ENCODE measurements at places on chromosomes 12 and 14.

DNA sequence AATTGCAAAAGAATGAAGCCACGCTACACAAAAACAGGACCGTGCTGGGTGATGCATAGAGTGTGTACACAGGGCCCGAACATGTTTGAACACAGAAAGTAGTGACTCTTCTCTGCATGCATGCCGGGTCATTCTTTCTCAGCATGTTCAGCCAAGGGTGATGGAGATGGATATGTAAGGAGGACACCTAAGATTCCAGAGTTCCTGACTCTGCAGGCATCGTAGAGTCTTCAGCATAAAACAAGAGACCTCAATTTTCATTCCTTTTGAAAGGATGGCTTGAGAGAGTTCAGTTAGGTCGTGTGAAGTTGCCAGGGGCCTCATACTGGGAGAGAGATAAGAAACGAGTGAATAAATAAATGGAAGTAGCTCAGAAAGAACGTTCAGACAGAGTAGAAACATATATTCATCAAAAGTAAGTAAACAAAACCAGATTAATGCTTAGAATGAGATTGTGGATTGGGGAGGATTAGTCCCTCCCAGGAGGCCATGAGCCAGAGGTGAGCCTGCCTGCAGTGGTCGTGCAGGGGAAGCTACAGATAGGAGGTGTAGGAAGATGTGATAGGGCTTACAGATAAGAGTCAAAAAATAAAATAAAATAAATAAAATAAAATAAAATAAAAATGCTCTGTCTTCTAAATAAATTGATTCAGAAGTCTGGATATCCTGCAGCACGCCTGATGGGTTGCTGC is 27.6 kb upstream of the SEL1L start:
- no peak for DNase-seq

GRCh38 chr12:84702001-84702400 is 210.6 kb downstream of the SLC6A15 start:
- DNase-seq = no peak

- DNase-seq = no peak
Measured at GRCh38 chr12:55693323-55694187, 14.1 kb downstream of the ITGA7 start.

DNA sequence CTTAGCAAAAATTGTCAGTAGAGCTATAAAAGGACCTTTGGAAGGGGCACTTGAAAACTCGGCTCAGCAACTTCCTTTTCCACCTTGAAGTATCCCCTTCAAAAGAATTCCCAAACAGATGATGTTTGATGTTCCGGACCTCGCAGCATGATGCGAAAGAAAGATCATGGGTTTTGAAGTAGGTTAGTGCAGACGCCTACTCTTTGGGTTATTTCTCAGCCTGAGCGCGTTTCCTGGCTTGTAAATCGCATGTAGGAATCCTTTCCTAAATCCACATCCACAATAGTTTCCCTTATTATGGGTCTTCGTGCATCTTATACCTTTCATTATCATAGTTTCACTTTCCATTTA is 584 bp upstream of the NEDD1 start:
- no peak for DNase-seq

DNA sequence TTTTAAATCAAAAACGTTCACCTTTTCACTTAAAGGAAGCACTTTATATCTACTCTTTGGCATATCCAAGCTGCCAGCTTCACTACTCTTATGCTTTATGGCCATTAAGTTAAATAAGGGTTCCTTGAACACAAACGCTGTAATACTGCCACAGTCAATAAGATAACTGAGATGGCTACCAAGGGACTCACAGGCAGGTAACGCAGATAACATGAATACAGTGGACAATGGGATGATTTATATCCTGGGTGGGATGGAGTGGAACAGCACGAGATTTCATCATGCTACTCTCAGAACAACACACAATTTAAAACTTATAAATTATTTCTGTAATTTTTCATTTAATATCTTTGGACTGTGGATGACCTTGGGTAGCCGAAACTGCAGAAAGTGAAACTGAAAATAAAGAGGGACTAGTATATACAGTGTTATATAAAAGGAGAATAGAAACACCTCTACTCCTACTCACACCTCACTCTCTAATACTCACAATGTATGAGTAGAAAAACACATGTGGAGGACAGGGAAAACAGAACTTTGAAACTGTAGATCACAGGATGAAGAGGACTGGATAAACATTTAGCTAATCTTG is 367.3 kb downstream of the C12orf50 start:
- DNase-seq = no peak

GRCh38 chr12:68324531-68324930 is 7.6 kb downstream of the MDM1 start:
- DNase-seq = no peak

GRCh38 chr12:78157199-78157598 is 326.5 kb downstream of the NAV3 start:
- no peak for DNase-seq

DNA sequence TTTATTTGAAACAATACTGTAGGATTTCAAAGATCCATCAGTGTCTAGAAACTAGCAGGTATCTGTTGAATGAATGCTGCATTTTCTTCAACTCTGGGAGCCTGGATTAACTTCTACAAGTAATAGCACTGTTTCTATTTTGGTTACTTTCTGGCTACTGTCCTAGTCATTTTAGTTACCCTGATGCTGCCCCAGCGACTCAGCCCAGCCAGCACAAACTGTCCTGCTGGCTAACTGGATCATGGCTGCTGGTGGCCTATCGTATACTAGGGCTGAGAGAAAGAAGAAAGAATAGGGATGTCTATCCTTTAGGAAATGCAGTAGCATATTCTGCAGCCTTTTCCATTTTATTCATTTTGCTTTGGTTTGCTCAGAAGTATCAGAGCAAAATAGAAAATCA is 53.9 kb downstream of the NTN4 start:
- no peak for DNase-seq

DNA sequence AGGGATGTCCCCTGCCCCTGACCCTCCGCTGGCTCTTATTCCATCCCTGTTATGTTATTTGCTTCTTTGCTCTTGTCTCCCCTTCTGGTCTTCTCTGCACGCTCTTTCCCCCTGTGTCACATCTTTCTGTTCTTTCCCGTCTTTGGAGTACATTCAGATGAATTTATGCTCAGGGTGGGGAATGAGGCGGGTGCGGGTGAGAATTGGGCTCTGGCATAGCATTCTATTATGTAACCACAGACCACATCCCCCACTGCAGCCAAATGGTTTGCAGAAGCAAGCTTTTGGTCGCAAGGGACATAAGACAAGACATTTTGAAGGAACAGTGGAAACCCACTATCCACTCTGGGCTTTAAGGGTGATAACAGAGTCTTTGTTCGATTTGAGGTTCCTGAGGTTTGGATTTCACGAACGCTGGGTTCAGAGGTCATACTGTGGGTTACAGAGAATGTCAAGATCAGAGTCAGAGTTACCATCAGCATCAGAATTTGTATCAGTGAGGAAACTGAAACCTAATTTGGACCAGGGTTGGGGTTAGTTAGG is 3.8 kb downstream of the ENDOU start:
- peak; percentile 59 for DNase-seq

- no peak for DNase-seq
Measured at GRCh38 chr14:68501614-68502052, 291.2 kb downstream of the ZFP36L1 start.

- peak; percentile 72 for DNase-seq
Measured at GRCh38 chr12:26125400-26126339, 833 bp upstream of the BHLHE41 start.

DNA sequence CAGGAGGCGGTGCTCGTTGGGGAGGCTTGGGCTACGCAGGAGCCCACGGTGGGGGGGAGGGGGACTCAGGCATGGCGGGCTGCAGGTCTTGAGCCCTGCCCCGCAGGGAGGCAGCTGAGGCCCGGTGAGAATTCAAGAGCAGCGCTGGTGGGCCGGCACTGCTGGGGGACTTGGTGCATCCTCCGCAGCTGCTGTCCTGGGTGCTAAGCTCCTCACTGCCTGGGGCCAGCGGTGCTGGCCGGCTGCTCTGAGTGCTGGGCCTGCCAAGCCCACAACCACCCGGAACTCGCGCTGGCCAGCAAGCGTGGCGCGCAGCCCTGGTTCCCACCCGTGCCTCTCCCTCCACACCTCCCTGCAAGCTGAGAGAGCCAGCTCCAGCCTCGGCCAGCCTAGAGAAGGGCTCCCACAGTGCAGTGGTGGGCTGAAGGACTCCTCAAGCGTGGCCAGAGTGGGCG is 3.2 kb downstream of the METTL25 start:
- no peak for DNase-seq

DNA sequence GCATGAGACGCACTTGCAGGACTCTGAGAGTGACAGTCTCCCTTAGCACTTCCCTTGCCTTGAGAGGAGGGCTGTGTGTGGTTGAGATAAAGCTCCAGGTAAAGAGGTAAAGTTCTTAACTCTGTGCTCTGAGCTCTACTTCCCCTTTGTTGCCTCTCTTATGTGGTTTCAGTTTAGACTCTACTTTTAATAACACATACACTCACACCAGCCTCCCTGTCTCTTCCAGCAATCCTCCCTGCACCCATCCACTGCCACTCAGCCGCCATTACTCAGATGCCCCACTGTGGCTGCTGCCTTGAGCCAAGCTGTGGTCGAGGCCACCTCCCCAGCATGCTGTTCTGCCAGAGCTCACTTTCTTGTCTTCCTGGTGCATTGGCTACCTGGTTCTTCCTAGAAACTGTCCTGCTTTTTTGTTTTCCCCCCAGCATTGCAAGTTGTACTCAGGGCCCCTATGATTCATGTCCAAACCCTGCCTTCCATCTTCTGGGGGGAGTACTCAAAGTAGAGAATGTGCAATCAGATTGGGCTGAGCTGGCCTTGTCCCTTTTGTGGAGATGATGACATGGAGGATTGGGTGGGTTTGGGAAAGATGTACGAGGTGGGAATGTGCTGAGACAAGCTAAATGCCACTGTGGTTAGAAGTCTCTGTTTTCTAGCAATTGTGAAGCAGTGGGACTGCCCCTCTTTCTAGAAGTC is 115.5 kb upstream of the PARP11 start:
- DNase-seq = peak; percentile 73

- DNase-seq = no peak
Measured at GRCh38 chr12:111803038-111803626, 36.4 kb downstream of the ALDH2 start.

GRCh38 chr12:17148706-17149105 is 542.7 kb upstream of the LMO3 start:
- DNase-seq = no peak

- no peak for DNase-seq
Measured at GRCh38 chr14:99745307-99745951, 47.8 kb upstream of the EML1 start.

DNA sequence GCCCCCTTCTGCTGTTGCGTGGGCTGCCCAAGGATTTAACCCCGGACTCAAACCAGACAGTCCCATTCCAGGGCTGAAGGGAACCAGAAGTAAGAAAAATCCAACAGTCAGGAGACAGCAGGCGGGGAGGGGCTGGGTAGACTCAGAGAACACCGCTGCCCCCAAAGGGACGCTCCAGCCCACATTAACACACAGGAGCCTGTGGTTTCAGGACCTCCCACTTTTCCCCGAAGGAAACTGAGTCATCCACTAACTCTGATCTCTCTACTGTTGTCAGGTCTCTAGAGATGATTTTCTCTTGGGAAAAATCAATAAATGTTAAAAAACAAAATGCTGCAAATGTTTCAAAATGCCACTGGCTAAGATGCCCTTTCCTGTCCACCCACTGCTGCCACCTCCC is 41.6 kb downstream of the FBXO21 start:
- DNase-seq = no peak

GRCh38 chr12:108843187-108843586 is 14.2 kb downstream of the SSH1 start:
- no peak for DNase-seq

Data from activated CD8-positive, alpha-beta memory T cell treated with anti-CD3 and anti-CD28 coated beads for 24 hours (primary cell).